NCI-H1105 (cell line): ENCODE measurements at places on chromosomes 1 and 21.
A peak's percentile ranks its signal among the peaks of the same experiment; 100 is the strongest.

DNA sequence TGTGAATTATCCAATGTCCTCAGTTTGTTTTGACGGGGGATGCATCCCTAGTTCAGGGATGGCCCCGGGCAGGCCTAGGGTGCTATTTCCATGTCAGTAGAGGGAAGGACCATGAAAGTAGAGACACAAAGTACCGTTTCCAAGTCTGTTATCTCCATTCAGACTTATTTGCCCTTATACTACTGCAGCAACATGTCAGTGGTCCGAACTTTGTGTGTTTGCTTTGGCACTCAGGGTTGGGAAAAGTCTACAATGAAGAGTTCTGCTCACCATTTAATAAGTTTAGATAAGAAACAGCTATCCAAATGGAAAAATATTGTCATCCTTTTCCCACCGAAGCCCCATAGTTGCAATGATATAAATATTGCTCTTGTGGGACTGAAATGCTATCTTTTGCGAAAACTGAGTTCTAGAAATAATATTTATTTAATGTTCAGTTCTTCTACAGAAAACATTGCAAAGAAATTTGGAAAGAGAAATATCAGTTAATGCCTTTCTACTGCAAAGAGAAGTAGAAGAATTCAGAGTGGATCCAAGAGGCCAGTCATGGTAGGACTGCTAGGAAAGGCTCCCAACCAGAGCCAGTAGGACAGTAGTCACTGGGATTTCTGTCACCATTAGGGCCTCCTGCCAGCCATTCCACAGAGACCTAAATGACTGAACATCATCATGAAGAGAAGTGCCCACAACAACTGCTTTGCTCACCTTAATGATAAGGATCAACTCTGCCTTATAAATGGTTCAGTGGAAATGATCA, 11.5 kb upstream of the AGT start:
- DNase-seq: no peak

GRCh38 chr1:9448132-9449109, 90.8 kb upstream of the SLC25A33 start:
- no peak for DNase-seq

DNA sequence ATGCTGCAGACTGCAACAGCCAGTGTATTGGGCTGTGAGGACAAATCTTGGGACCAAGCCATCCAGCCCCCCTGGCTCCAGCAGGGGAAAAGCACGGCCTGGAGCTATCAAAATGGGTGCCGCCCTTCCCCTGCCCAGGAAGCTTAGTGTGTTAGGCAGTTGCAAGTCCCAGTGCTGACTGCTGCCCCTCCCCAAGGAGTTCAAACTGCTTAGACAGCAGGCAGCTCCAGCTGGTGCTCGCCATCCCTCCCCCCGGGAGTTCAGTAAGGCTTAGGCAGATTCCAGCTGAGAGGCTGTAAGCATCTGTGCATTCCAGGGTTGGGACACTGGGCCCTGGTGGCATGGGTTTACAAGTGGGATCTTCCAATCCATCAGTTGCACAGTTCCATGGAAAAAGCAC, 579.6 kb upstream of the NR5A2 start:
- no peak for DNase-seq

DNA sequence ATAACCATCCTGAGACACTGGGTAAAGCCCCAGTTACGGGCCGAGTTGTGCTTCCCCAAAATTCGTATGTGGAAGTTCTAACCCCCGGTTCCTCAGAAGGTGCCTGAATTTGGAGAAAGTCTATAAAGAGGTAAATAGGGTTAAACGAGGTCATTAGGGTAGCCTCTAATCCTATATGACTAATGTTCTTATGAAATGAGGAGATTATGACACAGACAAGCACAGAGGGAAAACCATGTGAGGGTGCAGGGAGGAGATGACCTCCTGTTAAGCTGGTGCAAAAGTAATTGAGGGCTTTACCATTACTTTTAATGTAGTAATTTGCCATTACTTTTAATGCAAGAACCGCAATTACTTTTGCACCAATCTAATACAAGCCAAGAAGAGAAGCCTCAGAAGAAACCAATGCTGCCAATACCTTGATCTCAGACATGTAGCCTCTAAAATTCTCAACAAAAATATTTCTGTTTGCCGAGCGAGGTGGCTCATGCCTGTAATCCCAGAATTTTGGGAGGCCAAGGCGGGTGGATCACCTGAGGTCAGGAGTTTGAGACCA, 260.8 kb downstream of the GPATCH2 start:
- DNase-seq: no peak

GRCh38 chr1:17359031-17359430, 13.0 kb upstream of the PADI6 start:
- DNase-seq: no peak

DNA sequence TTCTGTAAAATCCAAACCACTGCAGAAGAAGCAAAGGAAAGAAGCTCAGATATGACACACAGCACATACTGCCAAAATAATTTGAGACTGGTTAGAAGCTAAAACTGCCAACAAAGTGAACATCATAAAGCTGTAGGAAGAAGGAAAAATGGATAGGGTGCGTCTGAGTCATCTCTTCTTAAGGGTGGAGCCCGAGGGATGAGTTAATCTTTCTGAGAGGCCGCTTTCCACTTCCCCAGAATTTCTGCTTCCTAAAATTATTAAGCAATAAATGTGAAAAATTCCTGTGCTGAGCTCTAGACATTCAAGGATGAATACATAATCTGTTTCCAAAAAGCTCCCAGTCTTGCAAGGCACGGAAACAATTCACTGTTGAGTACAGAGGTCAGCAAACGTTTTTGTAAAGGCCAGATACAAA, 20.1 kb downstream of the PPT1 start:
- no peak for DNase-seq

DNA sequence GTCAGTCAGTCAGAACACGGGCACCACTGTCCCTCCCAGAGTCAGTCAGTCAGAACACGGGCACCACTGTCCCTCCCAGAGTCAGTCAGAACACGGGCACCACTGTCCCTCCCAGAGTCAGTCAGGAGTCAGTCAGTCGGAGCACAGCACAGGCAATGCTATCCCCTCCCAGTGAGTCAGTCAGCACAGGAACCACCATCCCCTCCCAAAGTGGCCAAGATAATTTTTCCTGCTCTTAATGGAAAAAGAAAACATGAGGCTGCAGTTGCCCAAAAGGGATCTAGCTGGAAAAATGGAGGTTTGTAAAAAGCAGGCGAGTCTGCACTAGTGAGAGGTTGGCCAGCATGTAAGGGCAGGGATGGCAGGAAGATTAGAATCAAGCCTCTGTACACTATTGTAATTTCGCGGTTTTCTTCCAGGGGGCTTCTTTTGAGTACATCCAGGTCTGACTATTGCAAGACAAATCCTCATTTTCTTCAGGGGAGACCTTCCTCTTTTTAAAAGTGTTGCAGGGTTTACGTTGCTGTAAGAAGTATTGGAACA, 213.8 kb downstream of the SIPA1L2 start:
- DNase-seq: peak; percentile 19

- DNase-seq: no peak
Measured at GRCh38 chr1:30665216-30666010, 58.0 kb downstream of the MATN1 start.

DNA sequence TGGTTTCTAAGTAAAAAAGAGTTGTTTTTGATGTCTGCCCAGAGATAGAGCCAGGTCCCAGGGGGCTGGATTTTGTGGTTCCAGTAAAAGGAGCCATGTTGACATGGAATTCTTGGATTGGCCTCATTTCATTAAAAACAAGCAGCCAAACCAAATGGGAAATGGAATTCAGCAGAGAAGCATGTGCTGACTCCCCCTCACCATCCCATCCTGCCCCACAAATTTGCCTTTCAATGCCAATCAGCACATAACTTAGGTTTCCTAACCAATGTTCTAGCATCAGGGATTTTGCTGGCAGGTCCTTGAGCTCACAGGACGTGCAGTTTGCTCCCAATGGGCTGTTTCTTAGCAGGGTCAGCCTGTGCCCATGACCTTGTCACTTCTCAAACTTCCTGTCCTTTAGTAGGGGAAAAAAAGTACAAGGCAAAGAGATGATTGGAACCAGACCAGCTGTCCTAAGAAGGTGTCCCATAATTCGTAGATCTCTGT, 101.5 kb upstream of the GADD45A start:
- no peak for DNase-seq
